NCI-H82 (cell line): ENCODE measurements at places on chromosomes 6 and 20.

- no peak for DNase-seq
Measured at GRCh38 chr6:10847684-10848083, 9.3 kb upstream of the MAK start.

- no peak for DNase-seq
Measured at GRCh38 chr6:1437553-1438406, 48.4 kb downstream of the FOXF2 start.

DNA sequence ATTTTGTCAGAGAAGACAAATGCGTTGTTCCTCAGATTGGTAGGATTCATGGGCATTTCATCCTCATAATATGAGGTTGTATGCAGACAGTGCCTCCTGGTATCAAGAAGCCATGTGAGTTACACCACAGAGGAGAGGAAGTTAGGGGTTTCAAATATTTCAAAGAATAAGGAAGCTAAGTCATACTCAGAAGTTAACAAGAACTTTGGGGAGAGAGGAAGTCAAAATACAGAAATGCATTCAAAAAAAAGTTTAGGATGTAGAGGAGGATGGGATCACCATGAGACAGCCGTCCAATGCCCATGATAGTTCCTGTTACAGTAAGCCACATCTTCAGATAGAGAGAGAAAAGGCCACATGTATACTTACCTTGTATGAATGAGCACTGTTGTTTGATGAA is 22.3 kb downstream of the HLA-DOB start:
- DNase-seq = no peak

DNA sequence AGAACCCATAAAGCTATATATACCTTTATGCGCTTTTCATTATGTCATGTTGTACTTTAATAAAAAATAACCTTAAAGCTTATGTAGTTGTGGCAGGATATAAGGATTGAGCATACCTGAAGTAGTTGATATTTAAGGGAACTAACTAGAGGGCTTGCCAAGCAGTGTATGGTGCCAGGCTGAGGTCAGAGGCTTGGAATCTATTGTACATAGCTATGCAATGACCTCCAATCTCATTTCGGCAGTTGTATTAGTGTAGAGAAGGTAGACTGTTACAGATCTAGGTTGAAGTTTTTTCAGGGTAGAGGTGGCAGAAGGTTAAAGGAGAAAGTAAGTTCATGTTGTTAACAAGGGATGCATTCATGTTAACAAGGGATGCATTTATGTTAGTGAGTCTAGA is 397.7 kb upstream of the HS3ST5 start:
- DNase-seq = no peak

GRCh38 chr6:35497571-35498421 is 917 bp upstream of the TEAD3 start:
- DNase-seq = peak; percentile 72

GRCh38 chr6:26057899-26058298 is 29.3 kb upstream of the HFE start:
- DNase-seq = peak; percentile 89

- no peak for DNase-seq
Measured at GRCh38 chr20:33680686-33681085, 5.5 kb downstream of the E2F1 start.

DNA sequence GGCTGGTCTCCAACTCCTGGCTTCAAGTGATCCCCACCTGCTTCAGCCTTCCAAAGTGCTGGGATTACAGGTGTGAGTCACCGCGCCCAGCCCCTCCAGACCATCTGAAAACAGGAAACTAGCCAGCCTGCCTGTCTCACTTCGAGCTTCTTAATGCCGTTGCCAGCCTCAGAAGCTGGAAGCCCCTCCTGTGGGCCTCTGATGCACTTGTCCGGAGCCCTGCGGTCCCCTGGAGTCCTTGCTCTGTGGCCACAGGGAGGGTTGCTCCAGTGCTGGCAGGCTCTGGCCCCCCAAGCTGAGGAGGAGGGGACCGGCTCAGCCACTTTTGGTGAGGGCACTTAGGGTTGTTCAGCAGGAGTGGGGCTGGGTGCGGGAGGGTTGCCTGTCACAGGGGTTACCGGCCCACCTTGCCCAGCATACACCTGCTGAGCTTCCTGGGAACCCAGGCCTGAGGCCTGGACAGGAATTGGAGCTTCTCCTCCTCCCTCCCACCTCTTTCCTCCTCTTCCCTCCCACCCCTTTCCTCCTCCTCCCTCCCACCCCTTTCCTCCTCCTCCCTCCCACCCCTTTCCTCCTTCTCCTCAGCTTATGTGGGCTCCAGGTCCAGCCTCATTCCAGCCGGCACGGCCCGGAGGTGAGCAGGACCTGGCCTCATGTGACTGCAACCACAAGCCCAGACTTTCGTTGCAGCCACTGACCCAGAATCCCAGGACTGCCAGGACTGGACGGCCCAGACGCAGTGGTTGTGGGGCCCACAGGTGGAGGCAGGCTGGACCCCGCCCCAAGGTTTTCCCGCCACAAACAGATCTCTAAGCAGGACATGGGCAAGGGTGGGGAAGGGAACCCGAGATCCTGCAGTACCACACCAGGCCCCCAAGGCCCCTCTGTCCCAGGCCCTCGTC is 9.4 kb upstream of the BIRC7 start:
- DNase-seq = no peak

- no peak for DNase-seq
Measured at GRCh38 chr6:163311830-163312229, 102.7 kb upstream of the QKI start.

GRCh38 chr6:77715588-77715987 is 62.7 kb downstream of the MEI4 start:
- DNase-seq = peak; percentile 8

DNA sequence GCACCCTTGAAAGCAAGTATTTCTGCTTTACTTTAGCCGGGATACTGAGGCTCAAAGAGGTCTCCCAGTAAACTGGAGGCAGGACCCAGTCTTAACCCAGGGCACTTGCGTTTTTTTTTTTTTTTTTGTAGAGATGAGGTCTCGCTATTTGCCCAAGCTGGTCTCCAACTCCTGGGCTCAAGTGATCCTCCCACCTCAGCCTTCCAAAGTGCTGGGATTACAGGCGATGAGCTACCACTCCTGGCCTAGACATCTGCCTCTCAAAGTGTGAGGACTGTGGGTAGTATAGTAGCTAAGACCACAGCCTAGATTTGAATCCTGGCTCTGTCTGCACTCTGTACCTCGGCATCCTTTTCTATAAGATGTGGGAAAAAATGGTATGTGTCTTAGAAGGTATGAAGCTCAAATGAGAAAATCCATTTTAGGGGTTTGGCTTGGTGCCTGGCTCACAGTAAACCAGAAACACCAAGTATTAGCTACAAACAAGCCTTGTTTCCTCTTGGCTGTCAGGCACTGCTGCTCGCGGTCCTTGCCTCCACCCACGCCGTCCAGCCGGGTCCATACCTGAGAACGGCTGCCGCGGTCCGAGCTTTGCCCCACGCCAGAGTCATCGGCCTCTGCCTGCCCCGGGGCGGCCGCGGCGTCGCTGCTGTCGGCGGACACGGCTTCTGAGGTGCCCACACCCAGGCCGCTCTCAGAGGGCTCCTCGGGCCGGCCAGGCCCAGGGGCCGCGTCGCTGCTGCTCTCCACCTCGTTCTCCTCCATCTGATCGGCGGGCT is 1.2 kb downstream of the ZNF335 start:
- peak; percentile 68 for DNase-seq

GRCh38 chr6:161192636-161193411 is 81.0 kb downstream of the AGPAT4 start:
- no peak for DNase-seq

DNA sequence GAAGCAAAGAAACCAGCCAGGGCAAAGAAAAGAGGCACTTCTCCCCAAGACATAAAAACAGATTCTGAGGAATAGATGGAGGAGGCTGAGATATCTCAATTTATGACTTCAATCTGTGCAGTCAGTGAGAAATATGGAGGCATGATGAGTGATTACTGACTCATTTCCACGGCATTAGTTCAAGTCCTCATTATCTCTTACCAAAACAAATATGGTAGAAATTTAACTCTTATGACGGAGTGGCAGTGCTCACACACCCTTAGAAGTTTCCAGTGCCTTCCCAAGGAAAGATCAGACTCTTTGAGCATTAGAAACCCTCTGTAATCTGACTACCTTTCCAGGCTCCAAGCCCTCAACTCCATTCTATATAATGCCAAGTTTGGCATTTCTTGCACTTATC is 364.1 kb downstream of the ARHGAP18 start:
- DNase-seq = no peak

DNA sequence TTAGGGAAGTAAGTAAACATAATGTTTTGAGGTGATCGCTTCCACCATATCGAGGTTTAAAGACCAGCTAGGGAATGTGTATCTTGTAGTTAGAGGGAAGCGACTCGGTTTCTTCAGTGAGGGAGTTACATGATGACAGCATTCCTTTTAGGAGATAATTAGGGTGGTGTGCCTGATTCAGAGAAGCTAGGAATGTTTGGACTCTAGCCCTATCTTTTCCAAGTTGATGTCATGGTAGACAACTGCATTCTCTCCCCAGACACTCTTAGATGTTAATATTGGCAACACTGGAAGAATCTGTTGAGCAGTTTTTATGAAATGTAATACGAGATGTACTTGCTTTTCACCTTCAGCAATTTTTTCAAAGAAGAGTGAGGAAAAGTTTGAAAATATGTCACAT is 12.9 kb upstream of the HIVEP1 start:
- DNase-seq = no peak

- DNase-seq = no peak
Measured at GRCh38 chr6:56582236-56582635, 60.5 kb downstream of the DST start.

- DNase-seq = no peak
Measured at GRCh38 chr20:51969191-51969590, 166.9 kb upstream of the SALL4 start.

DNA sequence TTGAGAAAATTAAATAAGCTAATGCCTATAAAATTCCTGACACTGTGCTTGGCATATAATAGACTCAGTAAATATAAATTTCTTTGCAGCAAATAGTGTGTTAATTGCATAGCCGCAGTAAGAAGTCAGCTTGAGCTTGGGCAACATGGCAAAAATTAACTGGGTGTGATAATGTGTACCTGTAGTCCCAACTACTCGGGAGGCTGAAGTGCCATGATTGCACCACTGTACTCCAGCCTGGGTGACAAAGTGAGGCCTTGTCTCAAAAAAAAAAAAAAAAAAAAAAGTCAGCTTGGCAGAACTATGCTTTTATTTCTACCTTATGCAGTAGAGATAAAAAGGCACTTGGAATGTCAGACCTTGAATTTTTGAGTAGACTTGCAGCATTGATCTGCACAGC is 121.8 kb downstream of the AKAP7 start:
- DNase-seq = no peak

DNA sequence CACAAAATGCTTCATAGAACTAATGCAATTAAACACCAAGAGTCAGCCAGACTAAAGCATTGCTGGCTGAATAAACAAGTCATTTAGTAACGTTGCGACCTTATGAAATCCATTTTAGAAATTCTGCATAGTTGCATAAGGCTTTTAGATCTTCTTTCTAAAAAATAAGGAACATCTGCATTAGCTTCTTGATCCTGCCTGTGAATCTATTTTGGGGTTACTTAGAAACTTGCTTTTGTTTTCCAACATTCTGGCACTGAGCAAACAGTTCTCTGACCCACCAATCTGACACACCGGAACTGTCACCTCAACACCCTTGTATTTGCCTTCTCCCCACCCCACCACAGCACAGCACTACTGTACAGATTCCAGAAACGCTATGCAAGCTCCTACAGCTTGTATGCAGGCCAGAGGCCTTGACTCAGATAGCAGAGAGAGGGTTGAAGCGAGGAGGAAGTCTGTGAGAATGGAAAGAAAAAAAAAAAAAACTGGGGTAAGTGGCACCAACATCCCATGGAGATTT is 55.0 kb downstream of the KIF13A start:
- DNase-seq = no peak

GRCh38 chr6:87736809-87737540 is 34.9 kb upstream of the AKIRIN2 start:
- DNase-seq = no peak

DNA sequence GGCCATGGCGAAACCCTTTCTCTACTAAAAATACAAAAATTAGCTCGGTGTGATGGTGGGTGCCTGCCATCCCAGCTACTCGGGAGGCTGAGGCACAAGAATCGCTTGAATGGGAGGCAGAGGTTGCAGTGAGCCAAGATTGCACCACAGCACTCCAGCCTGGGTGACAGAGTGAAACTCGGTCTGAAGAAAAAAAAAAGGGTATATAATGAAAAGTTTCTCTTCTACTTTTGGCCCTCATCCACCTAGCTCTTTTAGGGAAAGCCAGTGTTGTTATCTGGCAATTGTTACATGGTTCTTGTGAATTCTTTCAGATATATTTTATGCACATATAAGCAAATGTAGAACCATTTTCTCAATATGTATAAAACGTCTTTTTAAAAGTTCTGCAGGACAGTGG is 19.0 kb downstream of the KIF3B start:
- DNase-seq = no peak

DNA sequence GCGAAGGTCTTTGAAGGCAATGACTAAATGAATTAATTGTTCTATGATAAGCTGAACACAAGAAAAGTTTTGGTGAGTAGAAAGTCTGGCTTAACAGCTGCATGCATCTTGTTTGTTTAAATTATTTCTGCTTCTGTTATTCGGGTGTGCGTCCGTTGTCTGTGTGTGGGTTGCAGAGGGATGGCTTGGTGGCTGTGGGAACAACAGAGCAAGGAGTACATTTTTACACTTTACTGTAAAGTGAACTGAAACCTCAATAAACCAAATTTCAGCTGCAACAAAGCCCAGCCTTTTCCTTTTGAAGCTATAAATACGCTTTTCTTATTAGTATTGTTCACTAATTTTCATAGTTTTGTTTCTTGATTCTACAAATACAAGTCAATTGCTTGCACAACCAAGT is 3.5 kb upstream of the LAMP5 start:
- no peak for DNase-seq

GRCh38 chr6:111625461-111626391 is 20.0 kb upstream of the TRAF3IP2 start:
- peak; percentile 92 for DNase-seq

DNA sequence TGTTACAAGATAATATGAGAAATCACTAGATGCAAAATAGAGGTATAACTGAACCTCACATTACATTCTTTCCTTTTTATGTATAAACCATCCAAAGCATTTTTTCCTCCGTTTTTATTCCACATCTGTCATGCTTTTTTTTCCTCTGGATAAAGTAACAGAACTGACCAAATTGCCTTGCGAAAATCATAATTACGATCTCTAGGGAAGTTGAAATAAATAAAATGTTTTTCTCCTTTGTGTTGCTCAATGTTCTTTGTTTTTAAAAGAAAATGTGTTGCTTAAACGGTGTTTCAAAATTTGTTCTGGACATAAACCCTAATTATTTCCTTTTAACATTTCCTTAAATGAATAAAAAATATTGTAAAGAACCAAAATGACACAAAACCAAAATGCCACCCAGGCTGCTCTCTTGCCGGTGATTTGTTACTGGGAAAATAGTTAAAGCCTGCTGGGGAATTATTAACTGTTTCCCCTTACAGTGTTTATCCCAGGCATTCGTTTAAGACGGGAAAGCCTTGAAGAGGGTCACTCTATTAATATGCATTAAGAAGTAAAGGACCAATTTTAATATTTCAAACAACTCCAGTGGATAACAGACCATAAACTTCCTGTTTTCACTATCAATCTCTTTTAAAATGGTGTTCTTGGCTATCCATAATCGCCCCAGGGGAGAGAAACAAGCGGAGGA is 1.7 kb upstream of the ADGRB3 start:
- no peak for DNase-seq
